ENCODE measurements at places on chromosomes 3 and 15.
A peak's percentile ranks its signal among the peaks of the same experiment; 100 is the strongest.

DNA sequence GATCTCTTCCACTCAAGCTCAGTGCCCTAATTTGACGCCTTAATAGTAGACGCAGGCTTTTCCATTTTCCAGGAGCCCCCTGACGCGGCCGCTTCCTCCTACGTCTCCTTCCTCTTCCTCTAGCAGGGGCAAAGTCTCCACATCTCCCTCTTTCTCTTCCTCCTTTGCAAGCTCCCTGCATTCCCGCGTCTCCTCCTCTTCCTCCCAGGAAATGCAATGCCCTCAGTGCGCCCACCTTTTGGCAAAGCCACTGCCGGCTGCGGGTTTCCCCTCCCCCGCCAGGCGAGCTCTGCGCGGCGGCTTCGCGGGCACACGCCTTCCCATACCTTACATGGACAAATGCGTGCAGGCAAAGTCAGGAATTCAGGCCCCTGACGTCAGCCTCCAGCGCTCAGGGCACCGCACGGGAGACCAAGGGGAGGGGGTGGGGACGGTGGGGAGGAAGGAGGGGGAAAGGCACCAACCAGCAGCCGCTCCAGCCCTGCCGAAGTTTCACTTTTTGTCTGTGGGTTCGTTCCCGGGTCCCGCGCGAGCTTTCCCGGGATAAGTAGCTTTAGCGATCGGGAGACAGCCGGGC lies 432 bp upstream of the LPP start:
- H3K4me3 ChIP-seq: peak overlapping the region; percentile 89
- no peak for DNase-seq
- peaks cover 71% of the 10 kb centered on the region for H3K4me1 ChIP-seq
- H3K27ac ChIP-seq: peak overlapping the region; percentile 87

DNA sequence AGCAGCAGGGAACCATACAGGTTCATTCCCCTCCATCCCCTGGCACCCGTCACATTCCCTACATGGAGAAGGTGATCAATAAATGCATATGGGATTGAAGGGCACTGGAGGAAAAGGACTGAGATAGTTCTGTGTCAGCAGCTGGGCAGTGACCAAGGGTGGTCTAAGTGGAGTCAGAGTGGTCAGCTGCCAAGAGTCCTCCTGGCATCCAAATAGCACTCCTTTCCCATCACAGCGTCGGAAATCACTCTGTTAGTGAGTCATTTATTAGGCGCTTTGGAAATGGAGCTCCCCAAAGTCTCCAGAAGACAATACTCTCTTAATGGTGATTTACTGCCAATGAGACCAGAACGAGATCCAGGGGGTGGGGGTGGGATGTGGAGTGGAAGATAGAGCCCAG lies 6.8 kb upstream of the TRH start:
- H3K36me3 ChIP-seq: no peaks in the 10 kb centered on the region
- H3K27ac ChIP-seq: no peak overlapping the region
- DNase-seq: no peak
- H3K4me3 ChIP-seq: no peak overlapping the region

DNA sequence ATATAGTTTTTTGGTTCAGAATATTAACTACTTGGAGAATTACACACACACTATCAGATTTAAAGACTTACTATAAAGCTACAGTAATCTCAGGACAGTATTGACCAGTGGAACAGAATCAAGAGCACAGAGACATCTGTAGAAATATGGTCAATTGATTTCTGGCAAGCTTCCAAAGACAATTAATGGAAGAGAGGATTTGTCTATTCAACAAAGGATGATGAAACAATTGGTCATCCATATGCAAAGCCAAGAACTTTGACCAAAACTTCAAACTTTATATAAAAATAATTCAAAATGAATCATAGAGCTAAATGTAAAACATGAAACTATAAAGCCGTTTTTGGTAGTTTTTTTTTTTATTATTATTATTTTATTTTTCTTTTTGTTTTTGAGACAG lies 29.8 kb upstream of the MB21D2 start:
- peaks cover 8% of the 10 kb centered on the region for H3K27me3 ChIP-seq
- no peaks in the 10 kb centered on the region for H3K36me3 ChIP-seq
- no peak overlapping the region for H3K4me3 ChIP-seq
- H3K4me1 ChIP-seq: no peaks in the 10 kb centered on the region

GRCh38 chr15:48560321-48561051 lies 85.0 kb downstream of the FBN1 start:
- no peak overlapping the region for H3K27ac ChIP-seq
- H3K4me1 ChIP-seq: no peaks in the 10 kb centered on the region
- H3K27me3 ChIP-seq: peaks cover 8% of the 10 kb centered on the region
- no peaks in the 10 kb centered on the region for H3K36me3 ChIP-seq
- H3K4me3 ChIP-seq: no peak overlapping the region
- DNase-seq: no peak

DNA sequence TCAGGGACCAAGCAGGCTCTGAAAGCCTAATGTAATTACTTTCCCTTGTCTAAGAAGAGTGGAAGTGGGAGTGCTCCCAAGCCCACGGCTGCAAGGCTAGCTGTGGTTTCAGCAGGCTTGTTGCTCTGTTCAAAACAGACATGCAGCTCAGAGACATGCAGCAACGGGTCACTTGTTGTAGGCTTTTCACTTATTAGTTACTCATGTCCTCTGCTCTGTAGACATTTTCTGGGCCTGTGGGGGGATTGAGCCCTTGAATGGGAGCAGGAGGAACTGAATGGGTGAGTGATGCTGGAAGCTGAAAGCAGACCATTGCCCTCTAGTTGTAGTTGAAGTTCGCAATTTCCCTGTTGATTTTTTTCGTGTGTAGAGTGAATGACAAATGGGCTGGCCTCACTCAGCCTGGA lies 261.9 kb upstream of the NR2E3 start:
- no peak for DNase-seq
- H3K27me3 ChIP-seq: peaks cover 2% of the 10 kb centered on the region
- H3K4me3 ChIP-seq: no peak overlapping the region
- H3K4me1 ChIP-seq: no peaks in the 10 kb centered on the region
- H3K36me3 ChIP-seq: no peaks in the 10 kb centered on the region
- no peak overlapping the region for H3K27ac ChIP-seq

GRCh38 chr3:41933154-41933676 lies 28.7 kb downstream of the ULK4 start:
- no peaks in the 10 kb centered on the region for H3K27me3 ChIP-seq
- no peak overlapping the region for H3K27ac ChIP-seq
- H3K36me3 ChIP-seq: peaks cover 4% of the 10 kb centered on the region
- H3K4me1 ChIP-seq: no peaks in the 10 kb centered on the region

- no peaks in the 10 kb centered on the region for H3K4me1 ChIP-seq
- H3K4me3 ChIP-seq: no peak overlapping the region
- H3K27me3 ChIP-seq: peaks cover 16% of the 10 kb centered on the region
- H3K27ac ChIP-seq: peak overlapping the region; percentile 27
- peaks cover 3% of the 10 kb centered on the region for H3K36me3 ChIP-seq
Measured at GRCh38 chr15:69693059-69693458, 240.4 kb downstream of the RPLP1 start.

- no peak overlapping the region for H3K27ac ChIP-seq
- H3K4me3 ChIP-seq: no peak overlapping the region
- H3K27me3 ChIP-seq: peaks cover 25% of the 10 kb centered on the region
- no peaks in the 10 kb centered on the region for H3K36me3 ChIP-seq
- DNase-seq: no peak
Measured at GRCh38 chr3:128665362-128666021, 14.9 kb upstream of the RPN1 start.

DNA sequence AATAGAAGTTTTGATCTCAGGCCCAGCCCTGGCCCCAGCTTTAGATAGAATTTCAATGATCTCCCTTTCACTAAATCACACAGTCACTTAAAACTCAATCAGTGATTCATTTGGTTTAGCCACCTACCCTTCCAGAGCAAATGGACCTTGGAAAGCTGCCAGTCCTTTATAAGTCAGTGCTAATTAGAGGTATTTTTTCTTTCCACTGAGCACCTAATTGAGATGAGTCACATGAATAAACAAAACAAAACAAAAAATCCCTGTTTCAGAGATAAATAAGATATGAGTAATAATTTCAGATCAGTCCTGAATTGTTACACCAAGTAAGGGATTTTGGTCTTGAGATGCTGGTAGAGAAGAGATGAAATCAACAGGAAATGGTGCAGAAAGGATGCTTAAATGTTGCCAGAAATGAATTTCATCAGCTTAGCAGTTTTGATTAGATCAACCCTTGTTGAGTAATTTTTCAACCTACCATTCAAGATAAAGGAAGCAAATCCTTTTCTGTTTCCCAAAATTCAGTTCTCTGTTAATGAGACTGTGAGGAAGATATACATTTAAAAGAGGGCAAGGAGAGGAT lies 352.0 kb upstream of the COL8A1 start:
- H3K4me3 ChIP-seq: no peak overlapping the region
- no peaks in the 10 kb centered on the region for H3K36me3 ChIP-seq
- DNase-seq: no peak
- no peaks in the 10 kb centered on the region for H3K27me3 ChIP-seq

GRCh38 chr3:108393128-108393900 lies 97.0 kb downstream of the HHLA2 start:
- no peak overlapping the region for H3K4me3 ChIP-seq
- no peaks in the 10 kb centered on the region for H3K36me3 ChIP-seq
- H3K27me3 ChIP-seq: peaks cover 7% of the 10 kb centered on the region
- peaks cover 4% of the 10 kb centered on the region for H3K4me1 ChIP-seq

GRCh38 chr3:156489462-156489911 lies 65.4 kb downstream of the SSR3 start:
- H3K36me3 ChIP-seq: no peaks in the 10 kb centered on the region
- no peak for DNase-seq
- H3K4me3 ChIP-seq: no peak overlapping the region
- peaks cover 10% of the 10 kb centered on the region for H3K4me1 ChIP-seq

GRCh38 chr15:27527490-27528067 lies 556.6 kb downstream of the GABRG3 start:
- no peaks in the 10 kb centered on the region for H3K4me1 ChIP-seq
- H3K36me3 ChIP-seq: no peaks in the 10 kb centered on the region
- no peaks in the 10 kb centered on the region for H3K27me3 ChIP-seq
- no peak overlapping the region for H3K4me3 ChIP-seq
- no peak for DNase-seq

GRCh38 chr3:143283432-143284128 lies 164.0 kb downstream of the CHST2 start:
- H3K4me3 ChIP-seq: no peak overlapping the region
- DNase-seq: no peak
- H3K4me1 ChIP-seq: no peaks in the 10 kb centered on the region
- H3K27me3 ChIP-seq: no peaks in the 10 kb centered on the region

- peaks cover 12% of the 10 kb centered on the region for H3K27me3 ChIP-seq
- no peak overlapping the region for H3K4me3 ChIP-seq
- no peaks in the 10 kb centered on the region for H3K4me1 ChIP-seq
- no peaks in the 10 kb centered on the region for H3K36me3 ChIP-seq
Measured at GRCh38 chr15:33243869-33244268, 49.4 kb upstream of the FMN1 start.

- H3K27ac ChIP-seq: no peak overlapping the region
- no peak for DNase-seq
- no peak overlapping the region for H3K4me3 ChIP-seq
Measured at GRCh38 chr15:25803036-25803435, 60.1 kb downstream of the ATP10A start.

DNA sequence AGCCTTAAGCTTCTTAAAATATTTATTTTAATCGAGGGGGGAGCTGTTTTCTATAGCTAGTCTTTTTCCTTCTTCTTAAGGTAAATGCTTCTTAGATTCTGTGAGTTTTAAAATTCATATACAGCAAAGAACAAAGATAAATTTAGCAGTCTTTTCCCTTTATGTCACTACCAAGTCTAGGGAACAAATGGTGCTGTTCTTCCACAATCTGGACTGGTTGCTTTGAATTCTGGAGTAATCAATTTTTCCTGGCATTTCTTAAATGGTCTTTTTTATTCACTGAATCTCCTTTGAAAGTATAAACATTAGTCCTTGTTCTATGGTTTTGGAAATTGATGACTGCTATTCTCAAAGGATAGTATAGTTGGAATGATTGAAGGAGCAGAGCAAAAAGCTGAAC lies 82.8 kb downstream of the CHL1 start:
- no peak for DNase-seq
- H3K4me3 ChIP-seq: no peak overlapping the region
- H3K4me1 ChIP-seq: no peaks in the 10 kb centered on the region
- no peaks in the 10 kb centered on the region for H3K27me3 ChIP-seq
- no peak overlapping the region for H3K27ac ChIP-seq

- peaks cover 26% of the 10 kb centered on the region for H3K36me3 ChIP-seq
- H3K27ac ChIP-seq: peak overlapping the region; percentile 73
- no peak for DNase-seq
- H3K4me1 ChIP-seq: peaks cover 71% of the 10 kb centered on the region
- H3K4me3 ChIP-seq: peak overlapping the region; percentile 2
Measured at GRCh38 chr15:64464276-64465005, 4.1 kb downstream of the ZNF609 start.

DNA sequence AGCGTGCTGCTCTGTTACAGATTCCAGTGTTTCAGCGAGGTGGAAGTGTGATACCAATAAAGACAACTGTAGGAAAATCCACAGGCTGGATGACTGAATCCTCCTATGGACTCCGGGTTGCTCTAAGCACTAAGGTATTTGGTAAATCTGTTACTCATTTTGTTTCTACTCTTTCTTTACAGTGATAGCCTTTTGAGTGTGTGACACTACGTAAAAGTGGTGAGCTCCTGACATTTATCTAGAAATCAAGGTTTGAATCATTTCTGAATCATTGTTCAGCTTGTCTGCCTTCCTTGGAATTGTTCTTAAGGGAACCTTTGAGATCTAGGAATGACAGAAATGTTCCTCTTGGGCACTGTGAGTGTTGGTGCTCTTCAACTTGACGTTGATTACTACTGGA lies 11.2 kb upstream of the CAPN3 start:
- peaks cover 10% of the 10 kb centered on the region for H3K4me1 ChIP-seq
- H3K36me3 ChIP-seq: peaks cover 14% of the 10 kb centered on the region
- no peak overlapping the region for H3K4me3 ChIP-seq
- no peak overlapping the region for H3K27ac ChIP-seq

- H3K27me3 ChIP-seq: peaks cover 83% of the 10 kb centered on the region
- H3K36me3 ChIP-seq: peaks cover 3% of the 10 kb centered on the region
- peak overlapping the region; percentile 56 for H3K4me3 ChIP-seq
- no peak overlapping the region for H3K27ac ChIP-seq
Measured at GRCh38 chr3:158105119-158105709, 1.0 kb downstream of the SHOX2 start.

GRCh38 chr15:69593981-69594966 lies 141.7 kb downstream of the RPLP1 start:
- no peak overlapping the region for H3K4me3 ChIP-seq
- H3K36me3 ChIP-seq: no peaks in the 10 kb centered on the region
- no peak for DNase-seq
- peaks cover 13% of the 10 kb centered on the region for H3K27me3 ChIP-seq
- no peak overlapping the region for H3K27ac ChIP-seq

DNA sequence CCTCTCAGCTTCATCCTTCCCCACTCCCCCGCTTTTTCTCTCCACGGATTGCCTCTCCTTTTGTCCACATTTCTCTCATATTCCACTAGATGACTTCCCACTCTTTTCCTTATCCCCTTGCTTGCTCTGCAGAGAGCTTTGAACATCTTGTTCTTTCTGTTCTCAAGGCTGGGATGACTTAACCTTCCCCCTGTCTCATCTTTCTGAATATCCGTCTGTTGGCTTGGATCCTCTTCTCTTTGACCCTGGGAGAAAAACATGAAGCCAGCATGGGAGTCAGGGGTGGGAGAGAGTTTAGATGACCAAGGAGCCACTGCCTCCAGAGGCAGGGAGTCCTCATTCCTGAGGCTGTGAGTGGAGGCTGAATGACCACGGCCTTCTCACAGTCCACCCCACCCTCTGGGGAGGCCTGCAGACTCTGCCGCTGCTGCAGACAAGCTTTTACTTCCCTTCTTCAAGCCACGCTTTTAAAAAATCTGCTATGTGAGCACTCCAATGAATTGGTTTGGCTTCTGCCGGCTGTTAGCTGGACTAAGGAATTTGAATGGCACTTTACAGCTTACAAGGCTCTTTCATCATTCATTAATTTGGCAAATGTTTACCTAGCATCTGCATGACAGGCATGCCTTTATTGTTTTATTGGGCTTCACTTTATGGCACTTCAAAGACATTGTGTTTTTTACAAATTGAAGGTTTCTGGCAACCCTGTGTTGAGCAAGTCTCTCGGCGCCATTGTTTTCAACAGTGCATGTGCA lies 111.6 kb upstream of the SLC6A6 start:
- no peak for DNase-seq
- peaks cover 8% of the 10 kb centered on the region for H3K27me3 ChIP-seq
- no peaks in the 10 kb centered on the region for H3K36me3 ChIP-seq
- no peak overlapping the region for H3K4me3 ChIP-seq
